ENCODE measurements at places on chromosomes 1 and 21.

DNA sequence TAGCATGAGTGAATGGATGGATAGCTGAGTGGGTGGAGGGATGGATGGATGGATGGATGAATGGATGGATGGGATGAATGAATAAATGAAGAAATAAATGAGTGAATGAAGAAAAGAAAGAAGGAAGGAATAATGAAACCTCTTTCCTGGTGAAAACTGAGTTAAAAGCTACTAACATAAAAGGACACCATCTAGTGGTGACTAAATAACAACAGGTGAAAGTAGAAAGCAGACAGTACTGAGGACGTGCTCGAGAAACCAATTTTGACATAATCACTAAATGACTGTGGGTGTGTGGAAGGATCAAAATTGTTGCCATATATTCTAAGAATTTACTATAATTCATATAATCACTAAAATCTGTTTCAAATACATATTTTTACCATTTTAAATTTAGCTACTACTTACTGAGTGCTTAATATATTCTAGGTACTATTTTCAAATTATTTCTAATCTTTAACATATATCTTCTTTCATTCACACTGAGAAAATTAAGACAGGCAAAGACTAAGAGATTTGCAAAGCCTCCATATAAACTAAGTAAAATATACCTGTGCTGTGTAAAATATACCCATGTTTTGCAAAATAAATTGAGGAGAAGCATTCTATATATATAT, 522.9 kb downstream of the LRRIQ3 start:
- DNase-seq = no peak

- DNase-seq = no peak
Measured at GRCh38 chr1:177307771-177308170, 137.0 kb downstream of the BRINP2 start.

DNA sequence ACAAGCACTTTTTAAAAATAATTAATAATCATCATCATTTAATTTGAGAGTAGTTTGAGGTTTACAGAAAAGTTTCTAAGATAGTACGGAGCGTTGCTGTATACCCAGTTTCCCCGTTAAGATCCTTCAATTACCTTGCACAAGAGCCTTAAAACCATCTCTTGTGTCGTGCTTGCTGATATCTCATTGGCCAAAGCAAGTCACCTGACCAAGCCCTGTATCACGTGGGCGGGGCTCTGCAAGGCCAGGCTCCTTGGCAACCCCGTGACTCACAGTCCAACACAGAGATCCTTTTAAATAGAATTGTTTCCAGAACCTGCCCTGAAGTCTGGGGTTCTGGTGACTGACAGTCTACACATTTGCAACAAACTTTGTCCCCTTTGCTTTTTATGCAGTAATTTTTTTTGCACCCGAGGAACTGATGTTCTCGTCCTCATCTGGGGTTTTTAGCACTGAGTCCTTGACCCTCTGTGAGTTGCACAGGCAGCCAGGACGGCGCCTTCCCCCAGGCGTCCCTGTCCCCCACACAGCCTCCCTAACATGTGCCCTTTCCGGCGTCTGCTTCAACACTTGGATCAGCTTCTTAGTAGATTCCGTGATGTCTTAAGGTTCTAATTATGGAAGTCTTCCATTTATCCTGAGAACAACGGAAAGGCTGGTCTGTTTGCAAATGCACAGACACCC, 183.3 kb upstream of the TMEM51 start:
- no peak for DNase-seq

DNA sequence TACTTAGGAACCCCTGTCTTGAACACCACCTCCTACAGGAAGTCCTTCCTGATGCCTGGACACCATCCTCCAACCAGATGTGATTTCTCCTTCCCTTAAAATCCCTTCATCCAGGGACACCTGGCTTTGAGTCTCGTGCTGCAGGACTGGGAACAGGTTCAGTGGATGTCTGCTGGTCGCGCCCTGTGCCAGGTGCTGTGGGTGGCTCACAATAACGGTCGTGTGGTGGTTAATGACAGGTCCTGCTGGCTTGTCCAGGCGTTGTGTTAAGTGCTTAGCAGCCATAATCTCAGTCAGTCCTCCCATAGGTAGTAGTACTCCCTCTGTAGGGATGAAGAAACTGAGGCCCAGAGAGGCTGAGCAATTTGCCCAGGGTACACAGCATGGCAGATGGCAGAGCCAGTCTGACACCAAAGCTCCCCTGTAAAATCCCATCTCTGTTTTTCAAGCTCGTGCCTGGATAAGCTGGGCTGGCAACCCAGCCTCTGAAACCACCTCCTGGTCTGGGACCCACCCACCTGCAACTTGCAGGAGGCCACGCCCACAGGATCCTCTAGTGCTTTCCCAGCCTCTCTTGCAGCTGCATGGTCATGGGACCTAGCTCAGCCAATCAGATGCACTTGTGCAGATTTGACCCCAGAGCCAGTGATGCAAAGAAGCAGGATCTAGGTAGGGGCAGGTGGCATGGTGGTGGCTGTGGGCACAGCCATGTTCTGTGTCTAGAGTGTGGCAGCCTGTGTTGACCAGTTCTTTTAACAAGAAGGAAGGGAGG, 106.0 kb upstream of the IFFO2 start:
- no peak for DNase-seq

DNA sequence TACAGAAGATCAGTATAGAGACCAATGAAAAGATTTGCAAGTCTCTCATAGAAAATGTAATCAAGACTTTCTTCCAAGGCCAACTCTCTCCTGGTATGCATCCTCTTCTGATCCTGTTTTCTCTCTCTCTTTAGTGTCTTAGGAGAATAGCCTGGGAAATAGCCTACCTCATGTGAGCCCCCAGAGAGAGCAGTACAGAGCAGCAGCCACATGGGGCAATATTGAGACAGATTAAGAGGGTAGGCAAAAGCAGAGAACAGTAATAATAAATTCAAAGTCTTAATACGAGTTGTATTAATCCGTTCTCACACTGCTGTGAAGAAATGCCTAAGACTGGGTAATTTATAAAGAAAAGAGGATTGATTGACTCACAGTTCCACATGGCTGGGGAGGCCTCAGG, 61.4 kb downstream of the RNASEL start:
- DNase-seq = no peak

DNA sequence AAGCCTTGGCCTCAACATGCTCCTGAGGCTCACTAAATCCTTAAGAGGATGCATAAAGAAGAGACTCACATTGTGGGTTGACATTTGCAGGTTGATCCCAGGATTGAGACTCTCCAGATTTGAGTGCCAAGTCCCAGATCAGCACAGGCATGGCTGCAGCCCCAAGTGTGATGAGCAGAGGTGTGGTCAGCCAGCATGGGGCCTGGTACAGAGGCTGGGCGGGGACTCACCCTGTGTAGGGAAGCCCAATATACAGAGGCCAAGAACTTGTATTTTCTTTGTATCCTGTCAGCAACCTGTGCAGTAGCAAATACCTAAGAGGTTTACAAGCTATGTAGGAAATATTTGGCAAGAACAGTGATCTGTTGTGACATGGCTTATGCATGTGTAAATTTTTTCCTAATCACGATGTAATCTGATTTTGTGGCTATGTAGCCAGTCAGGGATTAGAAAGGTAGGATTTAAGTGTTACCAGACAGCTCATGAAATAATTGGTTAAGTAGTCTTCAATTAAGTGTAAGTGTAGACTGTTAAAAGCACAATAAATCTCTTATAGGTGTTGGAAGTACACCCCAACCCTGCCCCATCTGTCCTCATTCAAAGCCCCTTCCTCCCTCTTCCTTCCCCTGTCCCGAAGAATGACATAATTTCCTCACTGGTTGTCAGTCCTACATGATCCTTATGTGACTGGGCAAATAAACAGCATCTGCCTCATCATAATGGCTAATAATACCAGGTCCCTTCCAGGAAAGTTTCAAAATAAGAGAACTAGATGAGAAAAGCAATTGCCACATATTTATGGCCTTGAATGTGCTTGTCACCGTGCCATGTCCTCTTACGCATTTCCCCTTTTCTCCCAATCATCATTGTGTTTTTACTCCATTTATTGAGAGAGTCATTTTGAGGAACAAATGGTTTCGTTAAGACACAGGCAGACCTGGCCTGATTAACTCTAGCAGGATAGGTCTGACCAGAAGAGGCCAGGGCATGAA, 120.9 kb downstream of the HLX start:
- no peak for DNase-seq

DNA sequence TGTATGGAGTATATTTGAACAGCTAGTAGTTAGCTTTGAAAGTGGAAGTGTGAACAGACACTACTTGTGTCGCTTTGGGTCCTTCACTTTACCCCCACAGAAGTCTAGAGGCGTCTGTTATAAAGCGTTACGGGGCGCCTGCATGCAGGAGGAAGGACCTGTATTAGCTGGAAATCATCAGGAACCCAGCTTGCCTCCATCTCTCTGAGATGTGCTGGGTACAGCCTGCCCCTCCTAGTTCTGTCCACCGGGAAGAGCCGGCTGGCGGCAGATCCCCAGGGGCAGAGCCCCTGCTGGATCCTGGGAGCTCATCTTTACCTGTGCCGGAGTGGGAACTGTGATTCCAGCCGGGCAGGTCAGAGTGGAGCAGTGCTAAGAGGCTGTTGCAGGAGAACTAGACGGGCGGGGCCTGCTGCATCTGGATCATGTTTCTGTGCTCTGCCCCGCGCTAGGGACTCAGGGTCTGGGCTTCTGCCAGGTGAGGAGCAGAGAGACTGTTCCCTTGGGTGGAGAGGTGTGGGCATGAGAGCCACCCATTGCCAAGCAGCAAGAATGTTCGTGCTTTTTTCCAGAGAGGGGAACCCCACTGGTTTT, 22.3 kb upstream of the SPSB1 start:
- DNase-seq = no peak
